DMS79 (cell line): ENCODE measurements at places on chromosomes 3 and 15.

GRCh38 chr3:13370055-13370454 lies 50.1 kb downstream of the NUP210 start:
- no peak for DNase-seq

GRCh38 chr3:155766206-155766605 lies 21.3 kb upstream of the PLCH1 start:
- no peak for DNase-seq

DNA sequence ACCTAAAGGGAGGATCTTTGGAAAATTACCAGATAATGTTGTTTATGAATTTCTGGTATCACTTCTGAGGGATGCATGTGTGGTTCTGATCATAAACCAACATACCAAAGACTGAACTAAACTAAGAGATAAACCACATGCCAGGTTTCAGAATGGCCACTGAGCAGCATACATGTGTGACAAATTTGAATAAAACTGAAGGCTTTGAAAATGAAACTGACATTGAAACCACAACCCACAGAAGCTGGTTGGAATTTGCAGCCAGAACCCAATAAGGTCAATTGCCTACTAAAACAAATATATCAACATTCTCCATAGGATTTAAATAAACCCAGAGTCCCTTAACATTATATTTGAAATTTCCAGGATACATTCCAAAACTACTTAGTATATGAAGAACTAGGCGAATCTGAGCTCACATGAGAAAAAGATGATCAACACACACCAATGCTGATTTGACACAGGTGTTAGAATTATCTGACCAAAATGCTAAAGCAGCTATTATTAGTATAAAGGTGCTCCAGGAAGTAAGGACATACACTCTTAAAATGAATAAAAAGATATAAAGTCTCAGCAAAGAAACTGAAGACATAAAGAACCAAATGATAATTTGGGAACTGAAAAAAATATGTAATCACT lies 125.0 kb downstream of the ZNF280D start:
- no peak for DNase-seq

GRCh38 chr3:195086341-195086740 lies 184.6 kb downstream of the XXYLT1 start:
- DNase-seq, result no peak

DNA sequence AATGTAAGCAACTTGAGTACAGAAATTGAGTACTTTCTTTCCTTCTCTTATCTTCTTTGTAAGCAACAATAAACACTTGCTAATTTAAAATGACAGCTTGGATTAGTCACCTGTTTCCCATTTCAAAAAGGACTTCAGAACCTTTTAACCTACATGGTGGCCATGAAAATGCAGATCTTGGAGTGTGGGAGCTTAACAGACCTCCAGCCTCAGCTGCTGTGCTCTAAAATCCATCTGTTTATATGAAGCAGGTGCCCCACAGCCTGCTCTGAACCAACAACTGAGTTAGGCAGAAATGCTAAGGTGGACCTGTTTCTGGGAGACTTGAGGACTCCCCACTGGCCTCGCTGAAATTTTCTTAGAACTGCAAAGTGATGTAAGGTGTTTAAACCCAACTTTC lies 91.1 kb upstream of the TNIK start:
- DNase-seq, result no peak

DNA sequence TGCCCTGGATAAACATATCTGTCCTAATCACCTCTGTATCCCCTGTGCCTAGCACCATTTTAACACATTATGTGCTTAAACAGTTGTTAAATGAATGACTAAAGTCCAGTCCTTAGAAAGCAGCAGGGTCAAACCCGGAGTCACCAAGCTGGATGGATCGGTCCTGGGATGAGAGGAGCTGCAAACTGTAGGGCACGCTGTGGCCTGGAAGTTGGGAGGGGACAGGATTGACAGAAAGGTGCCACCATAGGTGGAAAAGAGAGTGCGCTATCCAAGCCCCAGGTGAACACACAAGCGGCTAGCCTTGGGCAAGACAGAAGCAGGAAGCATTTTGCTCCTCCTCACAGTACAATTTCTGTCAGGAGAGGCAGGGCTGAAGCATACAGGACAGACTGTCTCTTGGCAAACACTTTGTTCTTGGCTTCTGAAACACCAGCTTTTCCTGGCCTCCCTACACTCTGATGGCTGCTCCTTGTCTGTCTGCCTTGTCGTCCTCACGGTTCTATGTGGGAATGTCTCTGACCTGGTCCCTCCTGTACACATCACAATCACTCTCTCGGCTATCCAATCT lies 48.4 kb upstream of the KY start:
- DNase-seq, result no peak

DNA sequence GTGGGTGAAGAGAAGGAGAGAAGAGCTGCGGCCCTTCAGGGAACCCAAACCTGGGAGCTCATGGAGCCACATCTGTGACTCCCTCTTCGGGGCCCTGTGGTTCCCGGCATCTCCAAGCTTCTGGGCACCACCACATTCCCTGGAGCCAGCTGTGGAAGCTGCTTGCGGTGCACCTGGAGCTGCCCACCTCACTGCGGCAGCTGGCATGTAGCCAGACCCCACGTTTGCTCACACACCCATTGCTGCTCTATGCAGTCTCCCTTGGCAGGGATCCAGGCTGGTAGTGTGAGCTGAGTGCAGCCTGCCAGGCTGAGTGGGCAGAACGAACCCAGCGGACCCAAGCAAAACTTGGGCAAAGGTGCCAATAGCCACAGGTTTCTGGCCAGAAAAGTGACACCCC lies 16.8 kb upstream of the PLA2G4E start:
- peak; percentile 21 for DNase-seq

- DNase-seq, result no peak
These were observed 662 bp downstream of the TMEM108 start for GRCh38 chr3:133038731-133039375.

- no peak for DNase-seq
These were observed 468.8 kb downstream of the CNTN4 start for GRCh38 chr3:2567451-2567850.

DNA sequence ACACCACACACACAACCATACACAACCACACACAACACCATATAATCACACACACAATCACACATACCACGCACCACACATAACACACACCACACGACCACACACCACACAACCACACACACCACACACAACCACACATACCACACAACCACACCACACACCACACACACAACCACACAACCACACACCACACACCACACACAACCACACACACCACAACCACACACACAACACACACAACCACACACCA lies 24.2 kb downstream of the CPN2 start:
- DNase-seq, result no peak

DNA sequence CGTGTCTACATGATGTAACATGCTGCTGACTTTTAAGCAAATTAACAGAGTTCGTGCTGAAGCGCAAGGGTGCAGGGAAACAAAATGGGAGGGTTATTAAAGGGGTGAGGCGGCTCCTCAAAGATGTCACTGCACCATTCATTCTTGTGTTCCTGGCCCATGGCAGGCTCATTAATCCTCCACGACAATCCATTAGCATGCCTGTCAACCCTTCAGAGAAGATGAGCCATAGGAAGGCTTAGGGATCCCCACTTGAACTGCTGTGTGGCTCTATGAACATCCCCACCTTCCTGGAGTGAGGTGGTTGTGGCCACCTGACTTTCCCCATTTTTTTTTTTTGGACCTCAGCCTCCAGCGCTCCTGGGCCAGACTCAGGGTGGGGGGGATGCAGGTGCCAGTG lies 45.8 kb downstream of the IGF1R start:
- no peak for DNase-seq
